ENCODE measurements at places on chromosomes 6 and 20. TPM values are rescaled to one million over a fixed set of nuclear protein-coding genes. Genes with fewer than 3 reads are reported as not detected.

Gene XKR7
- not detected for total RNA-seq

Gene PAK5
- not detected for total RNA-seq

Gene HCRTR2
- not detected for total RNA-seq

Gene FLRT3
- total RNA-seq, result 2.4 TPM

Gene MYH7B
- 0.09 TPM for total RNA-seq

Gene FABP7
- not detected for total RNA-seq

Gene PIGT
- total RNA-seq, result 96.5 TPM

Gene TSBP1
- not detected for total RNA-seq

Gene GUCA1A
- total RNA-seq, result not detected

Gene GSTA3
- not detected for total RNA-seq

Gene LAMA2
- total RNA-seq, result 0.70 TPM

Gene WFDC5
- total RNA-seq, result not detected

Gene LHFPL5
- 0.23 TPM for total RNA-seq

Gene CCDC167
- total RNA-seq, result 46.3 TPM

Gene MUCL3
- total RNA-seq, result 0.10 TPM

Gene OR12D3
- total RNA-seq, result not detected

All from A549 treated with AZD2906 at 1 μM for 4 hours (cell line).